ENCODE measurements at places on chromosomes 6 and 20.

DNA sequence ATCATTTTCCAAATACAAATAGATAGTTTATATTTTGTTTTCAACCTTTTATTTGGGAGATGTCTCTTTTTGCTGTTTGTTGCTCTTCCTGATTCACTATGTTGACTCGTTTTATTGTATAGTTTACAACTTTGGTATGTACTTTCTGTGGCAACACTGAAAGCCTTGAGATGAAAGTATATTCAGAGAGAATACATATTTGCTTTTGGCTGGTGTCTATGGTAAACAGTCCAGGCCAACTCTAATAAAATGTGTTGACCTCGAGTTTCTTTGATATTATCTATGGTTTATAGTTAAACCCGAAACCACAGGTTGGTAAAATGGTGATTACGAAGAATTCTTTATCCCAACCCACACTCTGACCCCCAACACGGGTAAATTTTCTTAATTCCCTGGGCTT is 919.6 kb upstream of the MAP3K7 start:
- DNase-seq = no peak

- DNase-seq = no peak
Measured at GRCh38 chr6:73984571-73985210, 288.7 kb downstream of the CD109 start.

GRCh38 chr6:83199173-83199862 is 6.2 kb downstream of the RWDD2A start:
- DNase-seq = no peak

DNA sequence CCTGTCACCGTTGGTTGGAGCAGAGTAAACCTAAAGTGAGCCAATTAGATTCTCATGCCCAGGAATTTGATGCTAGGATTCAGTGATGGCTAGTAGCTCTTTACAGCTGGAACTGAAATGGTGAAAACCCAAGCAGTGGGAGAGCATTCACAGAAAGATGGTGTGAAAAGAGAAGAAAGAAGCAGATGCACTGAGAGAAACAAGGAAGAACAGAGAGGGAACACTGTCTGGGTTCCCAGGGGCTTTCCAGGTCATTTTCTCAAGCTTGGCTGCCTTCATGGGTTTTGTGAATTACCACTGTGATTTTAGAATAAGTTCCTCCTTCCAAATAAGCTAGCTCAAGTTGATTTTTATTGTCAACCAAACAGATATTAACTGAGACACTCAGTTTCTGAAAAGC is 104.1 kb upstream of the AKIRIN2 start:
- DNase-seq = no peak

DNA sequence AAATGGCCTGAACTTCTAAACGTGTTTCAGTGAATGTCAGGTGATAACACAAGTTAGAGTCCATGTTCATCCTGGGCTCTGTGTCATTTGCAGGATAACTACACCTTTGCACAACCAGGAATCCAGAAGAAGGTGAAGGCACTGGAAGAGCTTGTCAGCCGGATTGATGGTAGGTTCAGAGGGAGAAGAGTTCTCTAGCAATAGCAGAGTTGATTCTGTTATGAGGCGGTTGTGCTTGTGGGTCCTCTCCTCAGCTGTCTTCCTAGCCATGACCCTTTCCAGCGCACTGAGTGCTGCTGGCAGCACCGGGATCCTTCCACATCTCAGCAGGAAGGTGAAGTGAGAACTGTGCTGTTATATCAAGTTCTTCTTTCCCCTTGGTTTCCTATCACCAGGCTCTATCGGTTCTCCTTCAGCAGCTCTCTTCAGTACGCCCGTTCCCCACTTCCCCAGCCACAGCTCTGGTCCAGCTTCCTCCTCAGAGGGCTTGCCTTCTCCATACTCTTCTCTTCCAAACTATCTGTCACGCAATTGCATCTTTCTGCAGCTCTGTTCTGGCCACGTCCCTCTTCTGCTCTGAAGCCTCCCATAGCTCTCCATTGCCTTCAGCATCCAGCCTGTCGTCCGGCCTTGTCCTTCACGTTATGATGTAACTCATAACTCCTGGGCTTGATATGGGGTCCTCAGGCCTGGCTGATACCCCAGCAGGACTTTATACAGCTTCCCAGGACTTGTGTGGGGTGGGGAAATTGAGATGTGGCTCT is 39.9 kb upstream of the RNF8 start:
- no peak for DNase-seq

DNA sequence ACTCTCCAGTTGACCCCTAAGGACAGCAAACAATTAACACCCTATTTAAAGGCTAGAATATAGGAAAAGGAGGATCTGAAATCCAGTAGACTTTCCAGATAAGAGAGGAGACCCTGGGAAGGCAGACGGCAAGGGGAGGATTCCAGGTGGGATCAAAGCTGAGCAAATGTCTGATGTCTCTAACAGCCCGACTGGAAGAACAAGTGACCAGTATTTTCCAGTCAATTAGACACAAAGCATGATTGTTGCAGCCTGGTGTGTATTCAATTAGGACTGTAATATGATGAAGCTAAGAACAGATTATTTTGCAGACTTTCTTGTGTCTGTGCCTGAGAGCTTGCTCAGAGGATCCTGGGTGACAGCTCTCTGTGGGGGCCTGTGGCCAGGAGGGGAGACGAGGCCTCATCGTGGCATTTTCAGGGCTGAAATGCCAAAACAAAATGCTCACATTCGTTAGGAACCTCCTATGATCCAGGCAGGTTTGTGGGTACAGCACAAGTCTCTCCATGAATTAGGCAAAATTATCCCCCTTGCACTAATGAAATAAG is 471.8 kb upstream of the AGPAT4 start:
- DNase-seq = no peak

DNA sequence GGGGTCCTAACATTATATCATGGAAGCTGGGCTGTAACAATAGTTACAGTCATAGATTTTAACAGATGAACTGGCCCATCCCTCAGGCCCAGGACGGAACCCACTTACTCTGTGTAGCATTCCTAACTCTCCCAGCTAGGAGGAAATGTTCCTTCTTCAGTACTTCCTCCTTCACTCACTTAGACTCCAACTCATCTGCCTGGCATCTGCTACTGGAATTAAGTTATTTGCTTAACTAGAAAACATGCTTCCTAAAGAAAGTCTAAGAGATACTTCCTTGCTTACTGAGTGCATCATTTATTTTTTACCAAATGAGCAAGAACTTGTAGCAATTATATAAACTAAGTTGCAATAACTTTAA is 20.5 kb downstream of the GCLC start:
- DNase-seq = peak; percentile 51

DNA sequence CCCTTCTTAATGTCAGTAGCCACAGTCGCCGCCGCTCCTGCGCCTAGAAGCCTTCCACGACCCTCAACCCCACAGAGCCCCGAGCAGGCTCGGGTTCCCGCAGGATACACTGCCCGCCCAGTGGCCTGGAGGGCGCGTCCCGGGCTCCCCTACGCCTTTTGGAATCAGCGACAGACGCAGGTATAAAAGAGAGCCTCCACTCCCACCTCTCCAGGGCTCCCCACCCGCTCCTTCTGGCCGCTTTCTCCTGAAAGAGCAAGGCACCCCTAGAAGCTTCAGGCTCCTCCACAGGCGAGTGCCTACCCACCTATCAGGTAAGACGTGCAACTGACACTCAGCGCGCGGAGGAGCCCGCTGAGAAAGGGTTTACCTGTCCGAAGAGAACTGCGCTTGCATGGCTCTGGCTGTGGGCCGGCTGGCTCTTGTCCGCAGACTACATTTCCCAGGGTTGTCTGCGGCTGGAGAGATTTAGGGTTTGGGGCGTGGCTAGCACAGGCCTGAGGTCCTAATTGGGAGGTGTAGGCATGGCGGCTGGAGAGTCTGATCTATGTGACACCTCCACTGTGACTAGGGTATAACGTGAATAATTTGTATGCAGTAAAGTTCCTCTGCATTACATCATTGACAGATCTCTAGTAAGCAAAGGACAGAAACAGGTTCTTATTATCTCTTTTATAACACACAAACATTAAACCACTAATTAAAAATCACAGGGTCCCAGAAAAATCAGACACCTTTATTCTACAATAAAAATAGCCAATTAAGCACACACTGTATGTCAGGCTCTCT is 13.5 kb upstream of the ZNF391 start:
- peak; percentile 33 for DNase-seq

DNA sequence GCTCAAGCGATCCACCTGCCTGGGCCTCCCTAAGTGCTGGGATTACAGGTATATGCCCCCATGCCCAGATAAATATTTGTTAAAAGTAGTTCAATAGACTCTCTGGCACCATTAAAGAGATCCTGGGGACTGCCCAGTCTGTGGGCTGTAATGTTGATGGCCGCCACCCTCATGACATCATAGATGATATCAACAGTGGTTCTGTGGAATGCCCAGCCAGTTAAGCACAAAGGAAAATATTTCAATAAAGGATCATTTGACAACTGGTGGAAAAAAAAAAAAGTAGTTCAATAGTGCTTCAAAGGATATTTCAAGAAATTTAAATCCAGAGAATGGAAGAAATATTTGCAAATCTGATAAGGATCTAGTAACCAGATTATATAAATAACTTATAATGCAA is 1.5 kb upstream of the CRIP3 start:
- no peak for DNase-seq

GRCh38 chr6:152948150-152948768 is 34.6 kb downstream of the FBXO5 start:
- peak; percentile 56 for DNase-seq

DNA sequence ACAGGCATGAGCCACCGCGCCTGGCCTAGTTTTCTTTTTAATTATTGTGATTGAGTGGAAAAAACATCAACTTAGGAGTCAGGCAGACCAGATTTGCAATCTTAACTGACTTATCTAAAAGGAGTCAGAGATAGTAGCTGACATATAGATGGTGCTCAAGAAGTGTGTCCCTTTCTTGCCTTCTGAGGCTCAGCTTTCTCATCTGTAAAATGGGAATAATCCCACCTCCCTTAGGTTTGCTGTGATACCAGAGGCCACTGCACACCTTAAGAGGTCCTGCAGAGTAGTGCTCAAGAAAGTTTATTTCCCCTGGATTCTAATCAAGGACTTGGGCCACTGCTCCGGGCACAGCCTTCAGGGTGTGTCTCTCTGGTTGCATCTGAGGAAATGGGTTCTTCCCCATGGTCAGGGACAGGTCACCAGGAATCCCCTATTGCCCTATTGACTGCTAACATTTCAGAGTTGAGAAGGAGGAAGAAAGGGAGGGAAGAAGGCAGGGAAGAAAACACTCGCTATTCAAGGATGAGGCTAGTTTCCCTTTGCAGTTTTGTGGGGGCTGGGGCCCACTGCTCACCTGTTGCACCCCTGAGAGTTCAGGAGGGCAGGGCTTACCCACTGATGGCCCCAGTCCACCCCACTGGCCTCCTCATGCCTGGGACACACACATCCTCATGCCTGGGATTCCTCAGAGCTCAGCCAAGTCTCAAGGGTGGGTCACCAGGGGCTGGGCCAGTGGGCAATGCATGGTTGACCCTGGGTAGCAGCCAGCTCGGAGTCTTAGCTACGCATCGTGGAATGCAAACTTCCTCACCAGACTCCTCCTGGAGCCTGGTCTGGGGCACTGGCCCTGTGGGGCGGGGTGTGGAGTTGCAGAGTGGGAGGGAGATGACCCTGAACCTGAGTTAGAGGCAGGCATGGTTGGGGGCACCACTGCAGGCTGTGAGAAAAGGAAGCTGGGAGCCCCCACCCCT is 21.2 kb downstream of the C6orf132 start:
- DNase-seq = no peak

DNA sequence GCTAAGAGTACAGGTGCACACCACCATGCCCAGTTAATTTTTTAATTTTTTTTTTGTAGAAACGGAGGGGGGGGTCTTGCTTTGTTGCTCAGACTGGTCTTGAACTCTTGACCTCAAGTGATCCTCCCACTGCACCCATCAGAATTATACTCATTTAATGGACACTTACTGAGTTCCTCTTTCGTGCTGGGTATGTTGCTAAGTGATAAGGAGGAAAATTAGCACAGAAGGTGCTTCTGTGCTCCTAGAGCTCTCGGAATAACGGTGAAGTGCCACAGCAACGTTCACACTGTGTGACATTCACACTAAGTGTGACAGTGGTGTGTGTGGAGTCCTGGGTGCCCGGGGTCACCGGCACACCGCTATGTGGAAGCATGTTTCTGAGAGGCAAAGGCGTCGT is 32.1 kb upstream of the BMP6 start:
- DNase-seq = no peak

DNA sequence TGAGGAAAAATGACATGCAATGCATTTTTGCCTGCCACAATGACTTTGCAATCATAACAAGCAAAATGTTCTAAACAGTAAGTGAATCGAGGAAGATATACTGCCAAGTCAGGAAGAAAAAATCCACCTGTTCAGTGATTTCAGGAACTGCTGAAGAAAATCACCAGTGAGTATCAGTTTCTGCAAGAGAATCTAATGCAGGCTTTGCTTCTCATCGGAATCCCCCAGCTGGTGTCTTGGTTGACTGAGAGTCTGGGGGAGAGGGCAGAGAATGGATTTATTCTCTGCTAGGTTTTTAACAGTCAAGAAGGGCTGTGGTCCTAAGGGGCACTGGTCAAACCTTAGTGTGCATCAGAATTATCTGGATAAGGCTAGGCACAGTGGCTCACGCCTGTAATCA is 363.4 kb downstream of the CDH26 start:
- DNase-seq = no peak

DNA sequence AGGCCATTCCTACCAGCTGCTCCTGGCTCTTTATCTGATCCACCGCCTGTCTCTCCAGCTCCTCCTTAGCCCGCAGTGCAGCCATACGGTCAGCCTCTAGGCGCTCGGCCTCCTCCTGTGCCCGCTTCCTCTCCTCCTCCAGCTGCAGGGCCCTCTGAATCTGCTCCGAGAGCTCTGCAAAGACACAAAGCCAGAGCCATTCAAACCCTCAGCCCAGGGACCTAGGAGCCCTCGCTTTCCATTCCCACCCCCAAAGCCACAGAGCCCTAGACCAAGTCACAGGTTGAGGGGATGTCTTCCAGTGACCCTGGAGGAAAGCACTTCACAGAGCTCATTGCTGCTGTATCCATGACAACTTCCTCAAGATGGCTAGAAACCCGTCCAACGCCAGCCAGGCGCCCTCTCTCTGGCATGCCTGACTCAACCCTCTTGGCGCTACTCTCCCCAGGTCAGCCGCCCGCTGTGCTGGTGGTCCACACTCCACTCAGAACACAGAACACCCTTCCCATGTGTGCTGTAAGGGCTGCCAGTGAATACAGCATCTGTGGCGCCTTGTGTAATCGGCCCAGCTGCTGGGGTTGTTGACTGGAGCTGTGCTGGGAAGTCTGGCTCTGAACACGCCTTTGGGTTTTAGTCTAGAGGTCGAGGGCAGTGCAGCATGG is 49.3 kb downstream of the EZR start:
- peak; percentile 69 for DNase-seq

- DNase-seq = no peak
Measured at GRCh38 chr20:14826543-14827313, 489.3 kb upstream of the FLRT3 start.

DNA sequence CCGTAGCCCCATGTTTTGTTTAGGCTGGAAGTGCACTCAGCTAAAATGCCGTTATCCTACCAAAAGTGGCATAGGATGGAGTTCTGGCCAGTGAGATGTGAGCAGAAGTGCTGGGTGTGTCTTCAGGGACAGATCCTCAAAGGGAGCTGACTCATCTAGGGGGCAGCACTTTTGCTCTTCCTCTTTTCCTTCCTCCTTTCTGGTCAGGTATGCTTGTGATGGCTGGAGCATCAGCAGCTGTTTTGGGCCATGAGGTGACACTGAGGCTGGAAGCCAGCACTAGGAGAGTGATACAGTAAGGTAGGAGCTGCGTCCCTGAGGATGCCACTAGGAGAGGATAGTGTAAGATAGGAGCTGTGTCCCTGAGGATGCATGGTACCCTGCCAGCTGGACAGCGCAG is 4.6 kb upstream of the OSBPL2 start:
- DNase-seq = no peak

GRCh38 chr20:13610184-13610583 is 28.5 kb downstream of the TASP1 start:
- DNase-seq = no peak

GRCh38 chr6:134787261-134787877 is 162.5 kb downstream of the ALDH8A1 start:
- peak; percentile 48 for DNase-seq
